ENCODE measurements at places on chromosomes 7 and 10.
A peak's percentile ranks its signal among the peaks of the same experiment; 100 is the strongest.

GRCh38 chr7:31102151-31102972 is 50.3 kb downstream of the ADCYAP1R1 start:
- H3K27ac ChIP-seq, result no peak overlapping the region
- no peaks in the 10 kb centered on the region for H3K27me3 ChIP-seq
- no peak for DNase-seq
- no peaks in the 10 kb centered on the region for H3K36me3 ChIP-seq
- no peaks in the 10 kb centered on the region for H3K4me1 ChIP-seq

DNA sequence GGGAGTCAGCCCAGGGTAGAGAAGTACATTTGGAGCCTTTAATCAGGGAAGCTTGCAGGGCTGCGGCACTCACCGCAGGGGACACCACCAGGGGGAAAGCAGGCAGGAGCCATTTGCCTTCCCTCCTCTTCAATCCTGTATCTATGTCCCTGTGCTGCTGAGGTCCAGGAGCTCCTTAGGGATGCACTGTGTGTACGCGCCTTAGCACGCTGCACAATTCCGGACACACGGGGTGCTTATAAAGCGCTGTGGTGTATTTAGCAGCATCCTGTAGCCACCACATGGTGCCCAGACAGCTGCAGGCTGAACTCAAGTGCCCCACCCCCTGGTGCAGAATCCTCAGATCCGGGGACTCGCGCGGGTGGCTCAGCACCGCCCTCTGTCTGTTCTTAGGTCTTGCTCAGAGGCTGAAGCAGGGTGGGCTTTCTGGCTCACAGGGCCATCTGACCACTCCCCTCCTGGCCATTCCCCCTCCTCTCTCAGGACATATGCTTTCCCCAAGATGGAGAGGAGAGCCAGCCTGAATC is 421.4 kb downstream of the SDK1 start:
- no peaks in the 10 kb centered on the region for H3K36me3 ChIP-seq
- no peak overlapping the region for H3K4me3 ChIP-seq
- DNase-seq, result peak; percentile 27
- no peaks in the 10 kb centered on the region for H3K27me3 ChIP-seq
- H3K27ac ChIP-seq, result no peak overlapping the region

DNA sequence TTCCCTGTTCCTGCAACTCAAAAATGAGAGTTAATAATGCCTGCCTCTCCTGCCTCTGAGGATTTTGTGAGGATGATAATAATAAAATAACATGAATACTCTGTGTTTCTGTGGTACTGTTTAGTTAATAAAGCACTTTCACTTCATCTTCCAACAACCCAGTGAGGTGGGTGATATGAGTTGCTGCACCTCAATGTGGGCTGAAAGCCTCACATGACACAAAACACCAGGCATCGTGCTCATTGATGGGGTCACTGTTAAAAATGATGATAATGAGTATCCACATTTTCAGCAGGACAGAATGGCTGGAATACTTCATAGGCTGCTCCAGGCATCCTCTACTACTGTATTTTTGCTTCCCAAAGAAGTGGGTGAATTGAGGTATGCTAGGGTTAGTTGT is 222.8 kb upstream of the NRP1 start:
- peaks cover 4% of the 10 kb centered on the region for H3K27me3 ChIP-seq
- no peak overlapping the region for H3K4me3 ChIP-seq
- no peaks in the 10 kb centered on the region for H3K36me3 ChIP-seq
- H3K27ac ChIP-seq, result no peak overlapping the region
- no peaks in the 10 kb centered on the region for H3K4me1 ChIP-seq

GRCh38 chr10:69787681-69788080 is 14.0 kb upstream of the COL13A1 start:
- no peak overlapping the region for H3K4me3 ChIP-seq
- H3K4me1 ChIP-seq, result no peaks in the 10 kb centered on the region
- H3K36me3 ChIP-seq, result no peaks in the 10 kb centered on the region

DNA sequence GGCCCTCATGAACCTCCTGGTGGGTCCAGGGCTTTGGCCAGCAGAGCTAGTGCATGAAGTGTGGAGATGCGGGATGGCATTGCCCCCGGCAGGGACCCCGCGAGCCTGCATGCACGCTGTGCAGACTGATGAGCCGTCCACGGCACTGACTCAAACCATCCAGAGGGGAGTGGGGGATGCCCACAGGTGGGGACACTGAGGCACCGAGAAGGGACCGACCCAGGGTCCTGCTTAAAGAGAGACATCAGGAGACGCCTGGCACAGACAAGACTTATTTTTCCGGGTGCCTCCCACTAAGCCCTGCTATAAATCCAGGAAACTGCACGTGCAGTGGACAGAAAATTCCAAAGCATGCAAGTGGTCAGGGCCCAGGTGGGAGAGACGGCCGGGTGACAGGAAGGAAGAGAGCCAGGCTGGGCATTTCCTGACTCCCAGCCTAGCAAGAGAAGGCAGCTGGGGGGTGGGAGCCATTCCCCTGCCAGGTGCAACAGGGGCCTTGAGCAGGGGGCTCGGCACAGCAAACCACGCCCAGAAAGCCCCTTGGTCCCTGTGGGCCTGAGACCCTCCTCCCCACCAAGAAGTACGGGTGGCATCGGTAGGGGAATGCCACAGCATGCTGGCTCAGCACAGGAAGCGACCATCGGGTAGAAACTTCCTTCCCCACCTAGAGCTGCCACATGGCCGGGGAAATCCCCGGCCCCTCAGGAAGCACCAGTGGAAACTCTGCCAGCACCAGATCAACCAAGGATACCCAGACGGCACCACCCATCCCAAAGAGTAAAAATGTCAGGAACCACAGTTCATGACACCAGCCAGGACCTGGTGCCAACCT is 91.5 kb downstream of the FOXL3 start:
- no peak for DNase-seq
- no peak overlapping the region for H3K27ac ChIP-seq
- peaks cover 25% of the 10 kb centered on the region for H3K4me1 ChIP-seq
- no peak overlapping the region for H3K4me3 ChIP-seq
- no peaks in the 10 kb centered on the region for H3K36me3 ChIP-seq
- no peaks in the 10 kb centered on the region for H3K27me3 ChIP-seq

GRCh38 chr10:79074732-79075131 is 6.0 kb downstream of the ZMIZ1 start:
- no peak for DNase-seq
- H3K27ac ChIP-seq, result peak overlapping the region; percentile 83
- no peak overlapping the region for H3K4me3 ChIP-seq
- H3K27me3 ChIP-seq, result no peaks in the 10 kb centered on the region
- H3K4me1 ChIP-seq, result peaks cover 77% of the 10 kb centered on the region
- H3K36me3 ChIP-seq, result no peaks in the 10 kb centered on the region

- peaks cover 7% of the 10 kb centered on the region for H3K36me3 ChIP-seq
- peak overlapping the region; percentile 62 for H3K4me3 ChIP-seq
- H3K4me1 ChIP-seq, result peaks cover 20% of the 10 kb centered on the region
- H3K27me3 ChIP-seq, result no peaks in the 10 kb centered on the region
- peak; percentile 35 for DNase-seq
These were observed 523 bp downstream of the PURB start for GRCh38 chr7:44884621-44885393.

DNA sequence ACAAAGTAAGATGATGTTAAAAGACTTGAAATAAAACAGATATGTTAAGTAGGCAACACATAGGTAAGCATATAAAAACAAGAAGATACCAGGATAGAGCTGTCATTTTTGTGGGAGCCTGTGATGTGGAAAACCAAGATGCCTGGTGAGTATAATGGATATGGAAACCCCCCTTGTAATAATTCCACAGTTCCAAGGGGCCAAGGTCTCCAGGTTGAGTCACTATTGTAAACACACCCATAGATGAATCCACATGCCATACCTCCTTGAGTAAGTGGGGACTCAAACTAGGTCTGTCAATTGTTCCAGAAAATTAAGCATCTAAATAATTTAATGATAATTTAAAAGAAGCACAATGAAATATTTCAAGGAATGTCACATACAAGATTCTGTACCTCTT is 15.9 kb downstream of the CAV1 start:
- H3K4me1 ChIP-seq, result peaks cover 6% of the 10 kb centered on the region
- DNase-seq, result no peak
- H3K27ac ChIP-seq, result no peak overlapping the region
- H3K27me3 ChIP-seq, result no peaks in the 10 kb centered on the region
- H3K36me3 ChIP-seq, result no peaks in the 10 kb centered on the region

DNA sequence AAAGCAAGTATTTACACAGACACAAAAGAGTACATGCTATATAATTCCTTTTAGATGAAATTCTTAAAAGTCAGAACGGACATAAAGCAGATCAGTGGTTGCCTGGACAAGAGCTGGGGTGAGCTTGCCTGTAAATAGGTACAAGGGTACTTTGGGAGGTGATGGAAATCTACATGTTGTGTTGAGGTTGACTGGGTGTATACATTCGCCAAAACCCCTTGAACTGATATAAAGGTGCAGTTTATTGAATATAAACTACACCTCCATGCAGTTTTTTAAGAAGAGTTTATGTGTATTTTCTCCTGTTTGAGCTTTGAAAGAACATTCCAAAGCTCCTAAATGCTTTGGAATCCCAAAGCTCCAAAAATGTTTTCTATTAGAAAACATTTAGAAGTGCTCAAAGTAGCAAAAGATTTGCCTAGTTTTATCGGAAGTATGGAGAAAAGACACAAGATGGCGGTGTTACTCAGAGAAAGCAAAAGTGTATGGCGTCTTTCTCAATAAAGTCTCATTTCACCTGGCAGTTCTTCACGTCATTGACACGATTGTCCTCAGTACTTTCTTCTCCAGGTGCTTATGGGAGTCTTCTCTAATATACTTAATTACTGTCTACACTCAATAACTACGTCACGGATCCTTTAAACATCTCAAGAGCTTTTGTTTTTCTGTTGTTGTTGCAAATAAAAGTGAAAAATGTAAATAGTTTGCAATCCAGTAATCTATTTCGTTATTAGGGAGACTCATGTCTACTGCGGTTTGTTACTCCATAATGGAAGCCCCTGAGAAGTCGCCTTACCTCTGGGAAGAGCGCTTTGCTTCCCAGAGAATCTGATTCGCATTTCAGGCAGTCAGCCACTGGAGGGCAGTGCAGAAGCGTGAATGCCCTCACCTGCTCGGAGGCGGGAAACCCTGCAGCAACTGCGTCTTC is 14.7 kb upstream of the SEC61G start:
- DNase-seq, result peak; percentile 78
- H3K27me3 ChIP-seq, result peaks cover 6% of the 10 kb centered on the region
- no peak overlapping the region for H3K27ac ChIP-seq
- no peaks in the 10 kb centered on the region for H3K4me1 ChIP-seq
- H3K36me3 ChIP-seq, result no peaks in the 10 kb centered on the region

DNA sequence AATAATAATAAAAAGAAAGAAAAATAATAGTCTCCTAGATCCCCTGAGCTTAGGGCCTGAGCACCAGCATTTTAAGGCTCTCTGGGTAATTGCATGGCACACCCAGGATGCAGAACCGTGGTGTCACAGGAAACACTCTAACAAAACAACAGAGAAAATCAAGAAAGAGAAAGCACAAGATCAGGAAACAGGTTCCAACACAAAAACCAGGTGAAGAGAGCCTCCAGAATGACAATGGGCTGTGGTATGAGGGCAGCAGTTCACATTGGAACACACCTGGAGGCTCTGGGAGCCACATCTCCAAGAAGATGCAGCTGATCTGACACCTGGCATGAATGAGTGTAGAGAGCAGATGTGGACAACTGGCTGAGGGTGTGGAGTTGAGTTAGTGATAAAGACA is 7.1 kb downstream of the MMRN2 start:
- no peaks in the 10 kb centered on the region for H3K36me3 ChIP-seq
- no peak overlapping the region for H3K4me3 ChIP-seq
- no peak for DNase-seq
- H3K4me1 ChIP-seq, result peaks cover 6% of the 10 kb centered on the region
- peaks cover 11% of the 10 kb centered on the region for H3K27me3 ChIP-seq
- H3K27ac ChIP-seq, result no peak overlapping the region

- no peak for DNase-seq
- no peak overlapping the region for H3K27ac ChIP-seq
- no peaks in the 10 kb centered on the region for H3K27me3 ChIP-seq
- no peak overlapping the region for H3K4me3 ChIP-seq
These were observed 49.5 kb upstream of the TMEM140 start for GRCh38 chr7:135098391-135098790.

- H3K27me3 ChIP-seq, result no peaks in the 10 kb centered on the region
- H3K4me3 ChIP-seq, result no peak overlapping the region
- DNase-seq, result no peak
- no peaks in the 10 kb centered on the region for H3K4me1 ChIP-seq
- H3K36me3 ChIP-seq, result peaks cover 61% of the 10 kb centered on the region
These were observed 210.5 kb downstream of the ARHGAP21 start for GRCh38 chr10:24513155-24513554.

- no peaks in the 10 kb centered on the region for H3K36me3 ChIP-seq
- H3K4me1 ChIP-seq, result no peaks in the 10 kb centered on the region
- DNase-seq, result no peak
- H3K4me3 ChIP-seq, result no peak overlapping the region
- no peak overlapping the region for H3K27ac ChIP-seq
These were observed 14.0 kb downstream of the SLC16A9 start for GRCh38 chr10:59695637-59696036.

- no peak overlapping the region for H3K4me3 ChIP-seq
- H3K27me3 ChIP-seq, result no peaks in the 10 kb centered on the region
- H3K27ac ChIP-seq, result no peak overlapping the region
- no peak for DNase-seq
- H3K4me1 ChIP-seq, result no peaks in the 10 kb centered on the region
These were observed 134.4 kb upstream of the FAM3C start for GRCh38 chr7:121530227-121531174.

All from large intestine (tissue), 12 donors.